Stimulated activated CD4-positive, alpha-beta T cell treated with anti-CD3 and anti-CD28 coated beads, Interleukin-1b, Interleukin-23, amount 100 ng/mL, for 1 hour (primary cell): ENCODE measurements at places on chromosomes 6 and 20.

- no peak for DNase-seq
Measured at GRCh38 chr6:2977799-2978590, 6.6 kb upstream of the SERPINB6 start.

GRCh38 chr20:46010491-46011391 lies 2.0 kb downstream of the MMP9 start:
- no peak for DNase-seq

DNA sequence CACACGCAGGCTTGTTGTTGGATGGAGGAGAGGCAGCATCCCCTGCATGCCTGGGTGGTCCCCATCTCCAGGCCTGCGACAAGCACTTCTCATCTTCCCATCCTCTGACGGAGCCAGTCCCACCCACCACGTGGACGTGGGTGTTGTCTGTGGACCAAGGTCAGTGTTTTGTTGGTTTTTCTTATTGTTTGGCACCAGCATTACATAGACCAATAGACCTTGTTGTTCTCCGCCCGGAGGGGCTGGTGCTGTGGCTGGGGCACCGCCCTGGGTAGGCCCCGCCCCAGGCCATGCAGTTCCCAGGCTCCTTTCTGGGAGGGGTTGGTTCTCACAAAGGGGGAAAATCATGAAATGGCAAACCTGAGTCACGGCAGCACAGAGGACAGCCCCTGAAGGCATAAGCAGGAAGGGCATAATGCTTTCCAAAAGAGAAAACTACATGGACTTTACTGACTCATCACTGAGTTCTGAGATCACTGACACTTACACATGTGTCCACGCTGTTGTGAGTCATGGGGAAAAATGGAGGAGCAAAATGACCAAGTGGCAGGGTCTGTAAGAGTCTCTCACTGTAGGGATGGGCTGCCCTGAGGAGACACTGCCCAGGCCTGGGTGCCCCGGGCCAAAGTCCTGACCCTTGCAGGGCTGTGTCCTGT lies 90.8 kb downstream of the THBS2 start:
- no peak for DNase-seq

DNA sequence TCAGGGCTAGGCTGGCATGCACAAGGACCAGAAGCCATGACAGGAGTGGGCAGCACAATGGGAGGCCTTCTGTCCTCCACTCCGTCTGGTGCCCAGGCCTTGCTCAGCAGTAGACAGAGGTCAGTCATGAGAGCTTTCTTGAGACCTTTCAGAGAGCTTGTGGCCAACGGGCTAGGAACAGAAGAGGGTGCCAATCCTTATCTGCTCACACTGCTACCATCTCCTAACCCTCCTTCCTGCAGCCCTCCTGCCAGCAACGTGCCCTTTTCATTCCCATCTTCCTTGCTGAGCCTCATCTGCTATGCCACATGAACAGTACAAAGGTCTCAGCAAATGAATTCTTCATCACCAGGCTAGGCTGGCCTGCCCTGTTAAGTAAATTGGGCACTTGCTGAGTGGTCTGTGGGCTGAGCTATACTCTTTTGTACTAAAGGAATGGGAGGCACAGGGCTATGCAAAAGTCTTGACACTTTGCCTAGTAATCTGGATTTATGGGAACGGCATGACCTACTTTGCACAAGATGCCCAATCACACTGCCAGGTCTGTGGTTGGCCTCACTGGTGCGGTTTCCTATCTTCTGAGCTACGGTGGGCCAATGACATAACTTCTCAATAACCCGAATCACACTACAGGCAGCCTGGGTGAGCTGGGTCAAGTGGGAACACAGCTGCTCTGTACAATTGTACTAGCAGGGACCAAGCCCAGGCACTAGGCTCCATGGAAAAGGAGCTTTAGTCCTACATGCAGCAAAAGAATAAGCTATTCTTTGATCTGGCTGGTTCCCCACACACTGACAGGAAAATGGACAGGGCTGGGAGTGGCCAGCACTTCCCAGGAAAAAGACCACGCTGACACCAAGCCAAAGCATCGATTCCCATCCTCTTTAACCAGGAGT lies 47.8 kb downstream of the ELOVL5 start:
- no peak for DNase-seq

DNA sequence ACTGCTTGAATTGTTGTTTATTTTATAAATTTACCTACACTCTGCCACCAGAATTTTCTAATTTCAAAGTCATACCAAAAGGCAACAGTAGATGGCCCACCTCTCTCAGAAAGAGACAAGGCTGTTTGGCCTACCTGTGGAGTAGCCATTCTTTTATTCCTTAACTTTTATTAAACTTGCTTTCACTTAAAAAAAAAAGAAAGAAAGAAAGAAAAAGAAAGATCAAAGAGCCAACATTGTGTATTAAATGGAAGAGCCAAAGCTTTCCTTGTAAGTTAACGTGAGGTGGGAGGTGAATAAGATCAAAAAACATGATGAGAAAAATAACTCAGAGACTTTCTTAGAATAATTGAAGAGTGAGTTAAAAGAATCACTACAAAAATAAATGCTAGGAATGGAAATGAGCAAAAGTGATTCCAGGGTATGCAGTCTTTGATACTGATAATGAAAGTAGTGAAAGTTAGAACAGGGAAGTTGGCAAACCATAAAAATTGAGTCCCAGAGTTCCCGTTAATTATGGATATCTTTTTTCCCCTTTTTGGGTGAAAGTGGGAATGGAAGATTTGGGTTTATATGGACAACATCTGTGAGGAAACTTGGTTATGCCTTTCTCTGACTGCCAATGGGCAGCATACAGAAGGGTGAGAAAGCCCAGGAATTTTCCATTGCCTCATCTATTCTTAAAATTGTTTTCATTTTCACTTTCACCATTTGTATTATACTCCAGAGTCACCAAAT lies 35.9 kb upstream of the MYB start:
- DNase-seq, result no peak

DNA sequence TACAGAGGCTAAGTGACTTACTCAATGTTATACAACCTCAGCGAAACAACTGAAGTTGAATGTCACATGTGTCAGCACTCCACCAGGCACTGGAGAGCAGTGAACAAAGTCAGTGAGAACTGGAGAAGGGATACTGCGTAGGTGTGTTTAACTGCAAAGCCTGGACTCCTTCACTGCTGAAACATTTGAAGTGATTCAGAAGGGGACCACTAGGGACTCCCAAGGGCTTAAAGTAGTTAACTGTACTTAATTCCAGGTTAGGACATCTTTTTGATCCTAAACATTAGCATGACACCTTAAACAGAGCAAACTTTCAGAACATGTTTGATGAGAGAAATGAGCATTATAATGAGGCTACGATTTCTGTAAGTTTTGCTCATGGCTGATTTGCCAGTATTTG lies 45.0 kb upstream of the ZBTB24 start:
- no peak for DNase-seq

DNA sequence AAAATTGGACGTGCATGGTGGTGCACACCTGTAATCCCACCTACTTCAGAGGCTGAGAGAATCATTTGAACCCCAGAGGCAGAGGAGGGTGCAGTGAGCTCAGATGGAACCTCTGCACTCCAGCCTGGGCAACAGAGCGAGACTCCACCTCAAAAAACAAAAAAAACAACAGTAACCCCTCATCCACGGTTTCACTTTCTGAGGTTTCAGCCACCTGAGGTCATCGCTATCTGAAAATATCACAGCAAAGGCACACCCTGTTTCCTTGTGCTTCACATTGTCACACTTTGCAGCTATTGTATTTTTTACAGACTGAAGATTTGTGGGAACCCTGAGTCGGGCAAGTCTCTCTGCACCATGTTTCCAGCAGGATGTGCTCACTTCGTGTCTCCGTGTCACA lies 54.1 kb upstream of the FOXQ1 start:
- no peak for DNase-seq

DNA sequence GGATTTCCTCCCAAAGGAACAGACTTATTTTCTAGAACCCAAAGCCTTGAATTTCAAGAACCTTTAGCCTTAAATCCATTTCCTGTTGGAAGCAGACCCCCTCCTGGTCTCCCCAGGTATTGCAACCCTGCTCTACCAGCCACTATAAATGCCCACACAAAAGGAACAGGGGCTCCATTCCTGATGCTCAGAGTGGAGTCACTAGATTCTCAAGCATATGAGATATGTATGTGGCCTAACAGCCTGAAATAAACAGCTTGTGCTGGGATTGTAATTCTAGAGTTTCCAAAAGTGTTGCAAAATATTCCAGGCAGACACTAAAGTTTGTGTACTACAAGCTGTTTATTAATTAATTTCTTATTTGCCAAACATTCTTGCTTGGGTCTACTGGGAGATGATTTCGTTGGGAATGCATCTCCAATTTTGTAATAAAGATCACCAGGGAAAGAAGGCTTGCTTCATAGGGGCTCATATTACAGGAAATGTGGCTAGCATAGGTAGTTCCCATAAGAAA lies 44.8 kb downstream of the RIPOR3 start:
- no peak for DNase-seq
